ENCODE measurements at places on chromosomes 13 and 19. TPM values are rescaled to one million over a fixed set of nuclear protein-coding genes. Genes with fewer than 3 reads are reported as not detected.

DNA sequence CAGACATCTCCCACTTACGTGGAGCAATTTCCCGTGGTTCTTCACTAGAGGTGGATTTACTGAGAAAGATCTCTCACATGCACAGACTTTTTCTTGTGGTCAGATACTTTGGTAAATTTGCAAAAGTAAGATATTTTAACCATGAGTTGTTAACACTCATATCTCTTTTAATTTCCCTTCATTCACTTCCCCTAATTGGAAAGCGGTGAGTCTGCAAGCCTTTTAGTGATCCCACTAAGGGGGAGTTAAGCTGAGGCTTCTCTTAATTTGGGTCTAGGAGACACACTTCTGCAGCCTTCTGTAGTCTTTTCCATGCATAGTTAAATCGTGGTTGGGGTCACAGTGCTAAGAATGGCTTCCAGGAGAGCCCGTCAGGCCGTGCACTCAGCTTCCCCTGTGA lies 30.7 kb upstream of the SERPINE3 start:
- no peak overlapping the region for H3K27ac ChIP-seq
- no peak overlapping the region for H3K4me3 ChIP-seq
- no peak for DNase-seq
- H3K27me3 ChIP-seq: no peaks in the 10 kb centered on the region
- H3K36me3 ChIP-seq: no peaks in the 10 kb centered on the region
- H3K4me1 ChIP-seq: peaks cover 4% of the 10 kb centered on the region

- no peak within 1 kb of the TSS for H3K27ac ChIP-seq
- peak; percentile 10 for DNase-seq
- no peaks in the 10 kb centered on the region for H3K36me3 ChIP-seq
- H3K4me3 ChIP-seq: no peak within 1 kb of the TSS
- H3K27me3 ChIP-seq: peaks cover 38% of the 10 kb centered on the region
Observed at GRCh38 chr13:112968910-112969691, at the start of gene MCF2L. MCF2L (plus strand) TSS chr13:112969214; CDS start chr13:112969380, 166 bp downstream.

GRCh38 chr19:17654993-17655392 lies 33.2 kb downstream of the UNC13A start:
- no peaks in the 10 kb centered on the region for H3K27me3 ChIP-seq
- no peak overlapping the region for H3K4me3 ChIP-seq
- no peaks in the 10 kb centered on the region for H3K36me3 ChIP-seq
- no peak overlapping the region for H3K27ac ChIP-seq
- no peak for DNase-seq

GRCh38 chr19:604355-604754 lies 14.7 kb downstream of the HCN2 start:
- H3K36me3 ChIP-seq: no peaks in the 10 kb centered on the region
- H3K27ac ChIP-seq: no peak overlapping the region
- DNase-seq: no peak
- H3K4me1 ChIP-seq: peaks cover 3% of the 10 kb centered on the region

DNA sequence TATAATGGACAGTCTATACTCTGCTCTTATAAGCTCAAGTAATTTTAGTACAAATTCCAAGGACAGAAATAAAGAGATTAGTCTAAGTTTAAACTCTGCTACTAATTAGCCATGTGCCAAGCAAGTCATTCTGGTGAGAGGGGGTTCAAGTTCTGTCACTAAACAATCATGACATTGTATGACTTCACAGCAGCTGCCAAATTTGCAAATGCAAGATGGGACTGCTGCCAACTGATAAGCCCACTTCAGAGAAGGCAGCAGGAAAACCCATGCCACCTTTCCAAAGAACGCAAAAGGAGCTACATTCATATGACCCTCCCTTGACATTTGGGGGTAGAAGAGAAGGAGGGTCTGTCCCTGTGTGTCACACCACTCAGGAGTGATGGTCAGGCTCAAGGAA lies 60.7 kb upstream of the RFXAP start:
- H3K4me1 ChIP-seq: no peaks in the 10 kb centered on the region
- no peak overlapping the region for H3K27ac ChIP-seq
- no peaks in the 10 kb centered on the region for H3K36me3 ChIP-seq

TMEM259 gene
- 142 TPM for total RNA-seq

C1QTNF9B gene
- total RNA-seq: not detected

GRCh38 chr13:102504002-102504401 lies 92.8 kb upstream of the TPP2 start:
- no peaks in the 10 kb centered on the region for H3K36me3 ChIP-seq
- H3K27ac ChIP-seq: no peak overlapping the region
- no peaks in the 10 kb centered on the region for H3K4me1 ChIP-seq
- DNase-seq: no peak
- no peaks in the 10 kb centered on the region for H3K27me3 ChIP-seq

SIGLEC12 gene
- total RNA-seq: not detected

PSG11 gene
- total RNA-seq: not detected

GRCh38 chr19:35388277-35389054 lies 17.6 kb downstream of the GPR42 start:
- H3K27me3 ChIP-seq: no peaks in the 10 kb centered on the region
- no peak overlapping the region for H3K4me3 ChIP-seq
- no peaks in the 10 kb centered on the region for H3K4me1 ChIP-seq
- no peak for DNase-seq
- H3K27ac ChIP-seq: no peak overlapping the region

GRCh38 chr19:38375748-38376147 lies 1.4 kb downstream of the PSMD8 start:
- peaks cover 2% of the 10 kb centered on the region for H3K27me3 ChIP-seq
- no peak for DNase-seq
- peak overlapping the region; percentile 70 for H3K4me3 ChIP-seq
- H3K27ac ChIP-seq: peak overlapping the region; percentile 87
- H3K36me3 ChIP-seq: peaks cover 1% of the 10 kb centered on the region
- peaks cover 14% of the 10 kb centered on the region for H3K4me1 ChIP-seq

DNA sequence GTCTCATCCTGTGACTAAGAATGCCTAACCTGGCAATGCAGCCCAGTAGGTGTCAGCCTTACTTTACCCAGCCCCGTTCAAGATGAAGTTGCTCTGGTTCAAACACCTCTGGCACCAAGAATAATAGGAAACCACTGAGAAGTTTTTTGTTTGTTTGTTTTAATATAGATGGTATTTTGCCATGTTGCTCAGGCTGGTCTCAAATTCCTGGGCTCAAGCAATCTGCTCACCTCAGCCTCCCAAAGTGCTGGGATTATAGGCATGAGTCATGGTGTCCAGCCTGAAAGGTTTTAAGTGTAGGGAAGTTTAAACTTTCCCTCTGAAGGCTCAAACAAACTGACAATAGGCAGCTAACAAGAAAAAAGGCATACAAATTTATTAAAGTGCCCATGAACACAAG lies 51.2 kb upstream of the ABCC4 start:
- no peaks in the 10 kb centered on the region for H3K36me3 ChIP-seq
- H3K27me3 ChIP-seq: peaks cover 3% of the 10 kb centered on the region
- no peak for DNase-seq
- H3K27ac ChIP-seq: no peak overlapping the region
- no peak overlapping the region for H3K4me3 ChIP-seq

DNA sequence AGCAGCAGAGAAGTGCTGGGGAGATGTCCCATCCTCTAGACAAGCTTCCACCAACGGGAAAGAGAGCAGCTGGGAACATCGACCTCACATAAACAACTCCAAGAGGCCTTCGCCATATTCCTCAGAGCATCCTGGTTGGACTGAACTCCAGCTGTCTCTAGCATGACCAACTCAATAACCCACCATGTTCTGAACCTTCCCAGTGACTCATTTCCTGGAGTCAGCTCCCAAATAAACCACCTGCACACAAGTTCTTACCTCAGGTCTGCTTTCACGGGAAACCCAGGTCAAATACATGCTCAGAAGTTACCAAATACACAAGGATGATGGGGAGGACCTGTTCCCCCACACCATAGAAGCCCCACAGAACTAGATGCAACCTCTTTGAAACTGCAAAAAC lies 878.5 kb downstream of the UQCRFS1 start:
- H3K27me3 ChIP-seq: no peaks in the 10 kb centered on the region
- no peak overlapping the region for H3K4me3 ChIP-seq
- no peak overlapping the region for H3K27ac ChIP-seq
- no peaks in the 10 kb centered on the region for H3K36me3 ChIP-seq
- H3K4me1 ChIP-seq: peaks cover 13% of the 10 kb centered on the region
- no peak for DNase-seq

GRCh38 chr13:77113496-77113895 lies 86.5 kb upstream of the FBXL3 start:
- H3K27ac ChIP-seq: no peak overlapping the region
- H3K36me3 ChIP-seq: no peaks in the 10 kb centered on the region
- H3K4me1 ChIP-seq: no peaks in the 10 kb centered on the region
- no peak overlapping the region for H3K4me3 ChIP-seq
- no peaks in the 10 kb centered on the region for H3K27me3 ChIP-seq
- DNase-seq: no peak

MAMSTR gene
- total RNA-seq: 0.84 TPM

DNA sequence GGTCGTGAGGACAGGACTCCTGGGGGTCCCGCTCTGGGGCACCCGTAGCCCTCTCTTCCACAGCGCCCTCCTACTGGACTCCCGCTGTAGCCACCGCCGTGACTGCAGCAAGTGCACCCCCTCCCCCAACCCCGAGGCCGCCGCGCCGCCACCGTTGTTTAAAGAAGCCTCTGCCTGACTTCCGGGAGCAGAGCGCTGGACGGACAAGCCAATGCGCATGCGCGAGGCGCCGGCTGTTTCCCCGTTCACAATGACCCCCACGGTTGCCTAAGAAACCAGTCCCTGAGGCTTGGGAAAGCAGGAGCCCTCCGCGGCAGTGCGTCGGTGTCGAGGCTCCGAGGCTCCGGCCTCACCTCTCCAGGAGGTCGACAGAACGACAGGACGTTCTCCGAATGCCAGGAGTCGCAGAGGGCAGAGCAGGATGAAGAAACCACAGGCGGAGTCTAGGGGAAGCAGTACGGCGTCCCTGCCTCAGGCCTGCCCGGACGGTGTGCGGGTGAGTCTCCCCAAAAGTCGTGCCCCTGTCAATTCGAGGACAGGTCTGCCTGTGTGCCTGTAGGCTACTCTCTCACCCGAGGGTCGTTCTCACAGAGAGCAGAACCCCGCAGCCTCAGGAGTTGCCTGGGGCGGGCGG lies 70.5 kb upstream of the ZNF420 start:
- no peak overlapping the region for H3K4me3 ChIP-seq
- no peak overlapping the region for H3K27ac ChIP-seq
- H3K4me1 ChIP-seq: no peaks in the 10 kb centered on the region
- no peak for DNase-seq

GRCh38 chr13:105139380-105140285 lies 1395.8 kb downstream of the EFNB2 start:
- no peaks in the 10 kb centered on the region for H3K36me3 ChIP-seq
- no peaks in the 10 kb centered on the region for H3K27me3 ChIP-seq
- peak; percentile 29 for DNase-seq
- no peak overlapping the region for H3K4me3 ChIP-seq
- no peaks in the 10 kb centered on the region for H3K4me1 ChIP-seq

DNA sequence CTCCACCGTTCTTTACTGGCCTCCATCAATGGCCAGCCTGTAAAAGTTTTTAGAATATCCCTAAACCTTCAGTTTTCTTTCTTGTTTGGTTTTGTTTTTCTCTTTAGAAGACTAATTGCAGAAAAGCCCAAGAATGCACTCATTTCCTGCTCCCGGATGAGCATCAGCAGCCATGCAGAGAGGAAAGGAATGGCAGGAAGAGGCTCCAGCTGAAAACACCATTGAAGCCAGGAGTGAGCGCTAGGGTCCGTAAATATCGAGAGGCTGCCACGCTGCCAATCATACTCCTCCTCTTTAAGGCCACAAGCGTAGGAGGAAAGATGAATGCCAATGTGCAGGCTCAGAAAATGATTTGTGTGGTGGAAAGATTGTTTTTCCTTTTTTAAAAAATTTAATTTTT lies 57.4 kb upstream of the UBE2L5 start:
- DNase-seq: peak; percentile 95
- peak overlapping the region; percentile 29 for H3K4me3 ChIP-seq
- H3K27ac ChIP-seq: peak overlapping the region; percentile 95
- no peaks in the 10 kb centered on the region for H3K36me3 ChIP-seq

Measured in endothelial cell of umbilical vein (primary cell).